ENCODE measurements at places on chromosomes 4 and X.

- no peak overlapping the region for H3K4me3 ChIP-seq
- no peaks in the 10 kb centered on the region for H3K27me3 ChIP-seq
- H3K27ac ChIP-seq: no peak overlapping the region
- no peaks in the 10 kb centered on the region for H3K4me1 ChIP-seq
Observed at GRCh38 chr4:60934566-60935295, 265.4 kb upstream of the ADGRL3 start.

DNA sequence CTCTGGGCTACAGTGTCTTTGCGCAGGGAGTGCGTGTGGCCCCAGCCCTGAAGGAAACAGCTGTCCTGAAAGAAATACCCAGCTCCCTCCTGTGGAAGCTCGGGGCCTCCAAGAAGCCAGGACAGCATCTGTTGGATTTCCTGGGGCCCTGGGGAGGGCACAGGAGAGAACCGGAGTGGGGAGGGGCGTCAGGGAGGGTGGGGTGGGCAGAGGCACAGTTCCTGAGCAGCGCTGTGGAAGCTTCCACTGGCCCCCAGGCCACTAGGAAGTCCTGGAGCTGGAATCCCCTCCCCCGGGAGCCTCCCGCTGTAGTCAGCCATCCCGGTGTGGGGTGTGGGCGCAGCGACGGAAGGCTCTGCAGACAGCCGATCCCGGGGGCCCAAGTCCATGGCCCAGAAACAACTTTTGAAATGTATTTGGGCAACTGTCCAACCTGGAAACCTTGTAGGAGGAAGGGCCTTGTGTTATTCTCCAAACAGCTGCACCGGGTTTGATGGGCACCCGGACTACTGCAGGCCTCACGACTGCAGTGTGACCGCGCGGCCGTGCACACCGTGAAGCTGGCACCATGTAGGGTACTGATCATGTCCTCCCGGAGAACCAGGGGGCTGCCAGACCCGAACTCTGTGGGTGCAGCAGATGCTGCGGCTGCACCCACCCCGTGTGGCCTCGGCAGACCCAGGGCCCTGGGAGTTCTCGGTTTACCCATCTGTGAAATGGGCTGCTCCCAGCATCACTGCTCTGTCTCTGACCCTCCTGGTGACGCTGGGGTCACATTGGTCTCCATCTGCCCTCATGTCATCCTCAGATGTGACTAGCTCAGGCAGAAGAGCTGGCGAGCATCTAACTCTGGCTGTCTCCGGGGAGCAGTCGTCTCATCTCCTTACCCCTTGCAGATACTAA, 68.5 kb upstream of the HMX1 start:
- H3K4me1 ChIP-seq: no peaks in the 10 kb centered on the region
- no peak for DNase-seq
- no peak overlapping the region for H3K27ac ChIP-seq
- H3K27me3 ChIP-seq: no peaks in the 10 kb centered on the region
- H3K36me3 ChIP-seq: no peaks in the 10 kb centered on the region

DNA sequence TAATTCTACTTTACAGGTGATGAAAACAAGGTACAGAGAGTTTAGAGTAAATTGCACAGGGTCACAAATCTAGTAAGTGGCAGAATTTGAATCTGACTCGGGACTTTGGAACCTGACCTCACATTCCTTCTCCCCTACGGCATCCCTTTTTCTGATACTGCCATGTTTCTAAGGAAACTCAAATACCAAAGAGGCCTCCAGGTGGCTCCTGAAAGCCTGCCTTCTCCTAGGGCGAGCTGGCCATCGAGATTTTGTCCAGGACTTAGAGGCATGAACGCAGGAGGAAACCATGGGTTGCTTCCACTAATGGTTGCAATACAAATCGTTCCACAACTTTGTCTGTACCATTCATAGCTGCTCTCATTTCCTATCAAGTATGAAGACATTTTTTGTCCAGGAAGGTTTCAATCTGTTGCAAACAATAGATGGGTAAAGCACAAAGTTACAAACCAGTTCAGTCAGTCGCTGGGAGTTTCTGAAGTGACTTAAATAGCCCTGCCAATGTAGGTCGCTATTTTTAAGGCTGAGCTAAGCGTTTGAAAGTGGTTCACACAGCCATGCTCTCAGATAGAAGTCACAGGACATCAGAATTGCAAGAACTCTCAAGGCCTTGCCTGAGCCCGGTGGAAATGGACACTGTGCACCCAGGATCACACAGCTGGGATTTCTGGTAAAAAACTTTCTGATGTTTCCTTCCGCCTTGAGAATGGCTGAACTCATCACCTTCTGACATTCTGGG, 296.6 kb upstream of the PRPS2 start:
- no peaks in the 10 kb centered on the region for H3K27me3 ChIP-seq
- no peaks in the 10 kb centered on the region for H3K36me3 ChIP-seq
- no peak for DNase-seq
- H3K4me1 ChIP-seq: no peaks in the 10 kb centered on the region
- H3K27ac ChIP-seq: no peak overlapping the region
- no peak overlapping the region for H3K4me3 ChIP-seq

GRCh38 chr4:4685810-4686795, 144.3 kb upstream of the STX18 start:
- no peaks in the 10 kb centered on the region for H3K36me3 ChIP-seq
- no peak for DNase-seq
- no peak overlapping the region for H3K27ac ChIP-seq
- H3K4me3 ChIP-seq: no peak overlapping the region

GRCh38 chr4:51901363-51901762, 58.4 kb downstream of the DCUN1D4 start:
- peaks cover 67% of the 10 kb centered on the region for H3K36me3 ChIP-seq
- no peak overlapping the region for H3K4me3 ChIP-seq
- H3K4me1 ChIP-seq: no peaks in the 10 kb centered on the region
- no peak for DNase-seq

GRCh38 chrX:103637604-103638338, 9.0 kb downstream of the TCEAL1 start:
- H3K36me3 ChIP-seq: no peaks in the 10 kb centered on the region
- H3K27me3 ChIP-seq: no peaks in the 10 kb centered on the region
- H3K4me3 ChIP-seq: no peak overlapping the region
- DNase-seq: peak; percentile 32
- H3K4me1 ChIP-seq: peaks cover 16% of the 10 kb centered on the region

GRCh38 chrX:41733939-41734338, 10.0 kb downstream of the GPR82 start:
- DNase-seq: no peak
- no peaks in the 10 kb centered on the region for H3K36me3 ChIP-seq
- H3K4me3 ChIP-seq: no peak overlapping the region

DNA sequence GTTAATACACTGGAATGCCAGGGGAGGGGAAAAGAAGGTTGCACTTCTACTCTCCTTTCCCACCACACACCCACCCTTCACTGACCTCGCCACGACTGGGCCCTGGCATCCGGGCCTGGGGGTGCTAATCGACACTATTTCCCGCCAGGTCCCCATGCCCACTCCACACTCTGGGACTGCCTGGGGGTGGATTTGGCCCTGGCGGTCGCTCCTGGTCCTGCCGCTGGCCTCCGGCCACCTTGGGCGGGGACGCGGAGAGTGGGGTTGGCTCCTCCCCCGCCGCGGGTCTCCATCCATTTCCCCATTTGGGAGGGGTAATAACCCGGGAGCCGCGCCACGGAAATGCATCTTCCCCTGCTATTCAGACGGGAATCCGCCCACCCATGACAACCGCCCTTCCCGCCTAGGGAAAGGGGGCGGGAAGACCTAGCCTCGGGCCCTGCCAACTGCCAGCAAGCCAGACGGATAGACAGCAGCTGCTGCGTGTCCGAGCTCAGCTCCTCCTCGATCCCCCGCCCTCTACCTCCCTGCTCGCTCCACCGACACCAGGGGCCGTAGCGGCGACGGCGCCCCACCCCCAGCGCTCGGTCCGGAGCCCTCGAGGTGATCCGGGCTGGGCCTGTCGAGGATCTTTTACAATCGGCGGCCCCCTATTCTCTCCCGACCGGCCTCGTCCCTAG, 78.1 kb downstream of the RLIM start:
- H3K27ac ChIP-seq: peak overlapping the region; percentile 80
- peaks cover 21% of the 10 kb centered on the region for H3K4me1 ChIP-seq
- peak overlapping the region; percentile 68 for H3K4me3 ChIP-seq
- DNase-seq: peak; percentile 82
- H3K27me3 ChIP-seq: no peaks in the 10 kb centered on the region
- H3K36me3 ChIP-seq: no peaks in the 10 kb centered on the region

DNA sequence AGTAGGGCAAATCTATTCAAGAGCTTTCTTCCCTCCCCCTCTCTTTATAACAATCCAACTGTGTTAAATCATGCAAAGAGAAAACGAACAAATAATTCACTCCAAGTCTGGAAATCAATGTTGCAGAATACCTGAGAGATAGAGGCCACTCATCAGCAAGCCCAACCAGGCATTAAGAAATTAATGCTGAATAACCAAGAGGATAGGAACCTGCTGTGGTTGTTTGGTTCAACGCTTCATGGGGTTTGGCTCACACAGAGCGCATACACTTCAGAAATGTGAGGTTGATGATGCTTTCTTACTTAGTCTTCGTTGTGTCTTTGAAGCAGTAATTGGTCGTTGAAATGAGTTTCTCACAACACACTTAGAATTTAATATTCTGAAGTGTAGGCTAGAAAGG, 1540.0 kb upstream of the PABPC4L start:
- H3K36me3 ChIP-seq: no peaks in the 10 kb centered on the region
- H3K4me1 ChIP-seq: no peaks in the 10 kb centered on the region
- no peak overlapping the region for H3K27ac ChIP-seq
- no peak for DNase-seq
- H3K4me3 ChIP-seq: no peak overlapping the region
- no peaks in the 10 kb centered on the region for H3K27me3 ChIP-seq

DNA sequence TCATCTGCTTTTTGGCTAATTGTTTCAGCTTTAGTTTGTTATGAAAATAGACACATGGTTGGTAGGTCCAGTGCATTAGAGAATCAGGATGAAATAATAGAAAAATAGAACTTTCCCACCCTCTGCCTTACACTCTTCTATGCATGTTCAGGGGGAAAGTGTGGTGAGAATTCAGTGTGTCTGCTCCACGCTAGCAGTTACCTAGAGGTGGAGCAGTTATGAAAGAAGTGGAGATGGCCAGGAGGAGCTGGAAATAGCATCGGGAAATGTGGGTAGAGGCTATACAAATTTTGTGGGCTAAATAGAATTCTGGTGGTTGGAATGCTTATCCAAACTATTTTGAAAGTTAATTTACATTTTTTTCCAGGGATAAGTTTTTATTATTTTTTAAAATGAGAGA, 91.4 kb upstream of the MAD2L1 start:
- H3K27me3 ChIP-seq: no peaks in the 10 kb centered on the region
- H3K4me1 ChIP-seq: no peaks in the 10 kb centered on the region
- no peak for DNase-seq

DNA sequence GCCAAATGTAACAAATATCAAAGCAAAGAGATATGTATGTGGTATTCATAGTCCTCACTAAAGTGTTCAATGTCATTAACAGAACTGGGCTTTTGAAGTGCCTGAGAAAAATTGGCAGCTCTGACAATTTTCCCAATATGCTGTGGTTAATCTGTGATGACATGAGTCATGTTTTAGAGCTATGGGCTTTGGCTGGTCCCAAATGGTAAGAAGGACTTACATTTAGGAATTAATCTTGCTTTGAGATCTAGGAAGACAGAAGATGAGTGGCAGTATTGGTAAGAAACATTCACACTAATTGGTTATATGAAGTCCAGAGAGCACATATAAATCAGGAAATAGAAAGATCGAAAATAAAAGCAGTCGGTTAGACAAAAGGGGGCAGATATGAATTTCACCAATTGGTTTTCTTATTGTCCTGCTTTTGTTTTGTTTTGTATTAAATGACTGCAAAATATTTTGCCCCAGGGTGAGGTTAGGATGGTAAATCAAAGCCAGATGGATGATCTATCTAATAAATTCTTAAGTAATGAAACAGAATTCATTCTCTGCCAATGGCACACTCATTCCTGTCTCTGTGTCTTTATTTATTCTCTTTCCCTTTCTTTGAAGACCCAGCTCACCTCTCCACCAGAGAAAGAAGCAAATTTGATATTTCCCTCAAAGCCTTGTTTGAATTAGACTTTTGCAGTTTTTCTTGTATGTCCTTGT, 993.1 kb downstream of the RPA4 start:
- peak; percentile 9 for DNase-seq
- no peaks in the 10 kb centered on the region for H3K27me3 ChIP-seq
- no peak overlapping the region for H3K27ac ChIP-seq

DNA sequence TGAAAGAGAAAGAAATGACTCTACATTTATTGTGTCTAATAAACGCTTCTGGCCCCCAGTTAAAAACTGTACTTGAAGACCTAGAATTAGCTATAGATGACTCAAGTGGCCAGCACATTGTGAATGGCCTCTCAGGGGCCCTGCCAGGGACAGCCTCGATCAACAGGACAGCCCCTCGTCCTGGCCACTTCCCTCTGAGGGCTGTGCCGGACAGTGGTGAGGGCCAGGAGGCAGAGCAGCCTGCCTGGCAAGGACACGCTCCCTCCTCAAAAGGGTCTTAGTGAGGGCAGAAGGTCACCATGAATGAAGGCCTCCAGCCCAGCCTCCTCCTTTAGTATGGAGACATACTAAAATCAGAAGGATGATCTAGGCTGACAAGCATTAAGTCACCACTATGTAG, 16.5 kb downstream of the RNF212 start:
- H3K27me3 ChIP-seq: no peaks in the 10 kb centered on the region
- H3K36me3 ChIP-seq: no peaks in the 10 kb centered on the region
- no peak for DNase-seq
- no peak overlapping the region for H3K4me3 ChIP-seq

DNA sequence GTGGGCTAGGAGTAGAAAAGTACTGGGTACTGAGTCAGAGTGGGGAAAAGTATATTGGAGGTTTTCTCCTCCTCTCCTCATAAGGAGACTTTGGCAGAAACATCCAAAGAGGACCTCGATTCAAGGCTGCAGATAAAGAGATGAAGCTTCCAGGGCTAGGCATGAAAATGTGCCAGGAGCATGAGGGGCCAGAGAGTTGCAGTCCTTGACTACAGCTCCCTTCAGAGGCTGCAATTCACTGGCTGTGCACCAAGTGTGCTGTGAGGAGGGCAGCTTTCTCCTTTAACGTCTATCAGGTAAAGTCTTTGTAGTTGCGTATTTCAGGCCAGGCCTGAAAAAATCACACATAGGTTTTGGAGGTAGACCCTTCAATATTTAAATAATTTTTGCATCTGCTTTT, 174.9 kb upstream of the VEGFC start:
- no peaks in the 10 kb centered on the region for H3K4me1 ChIP-seq
- no peak overlapping the region for H3K4me3 ChIP-seq
- no peaks in the 10 kb centered on the region for H3K36me3 ChIP-seq
- DNase-seq: no peak
- no peaks in the 10 kb centered on the region for H3K27me3 ChIP-seq

- no peaks in the 10 kb centered on the region for H3K4me1 ChIP-seq
- H3K4me3 ChIP-seq: no peak overlapping the region
- DNase-seq: no peak
- no peaks in the 10 kb centered on the region for H3K36me3 ChIP-seq
Observed at GRCh38 chrX:15328821-15329220, 6.5 kb downstream of the PIGA start.

DNA sequence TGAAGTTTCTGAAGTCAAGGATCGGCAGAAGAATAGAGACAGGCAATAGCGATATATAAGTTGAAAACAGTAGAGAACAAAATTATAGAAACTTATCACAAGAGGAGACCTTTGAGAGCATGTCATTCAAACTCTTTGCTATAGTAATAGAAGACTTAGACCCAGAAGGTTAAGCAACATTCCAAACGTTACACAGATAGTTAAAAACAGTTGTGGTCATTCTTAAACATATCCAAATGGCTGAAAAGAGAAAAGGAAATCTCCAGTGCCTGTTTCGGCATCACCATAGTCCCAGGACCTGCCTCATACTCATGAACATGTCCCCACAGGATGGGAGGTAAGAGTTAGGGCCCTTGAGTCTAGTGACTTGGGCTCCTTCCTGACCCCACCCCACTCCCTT, 258.1 kb upstream of the NOCT start:
- H3K4me1 ChIP-seq: peaks cover under 1% of the 10 kb centered on the region
- no peak overlapping the region for H3K27ac ChIP-seq
- DNase-seq: peak; percentile 2

Data from GM23248 (cell line).